A549 (cell line): ENCODE measurements at places on chromosomes 5 and 9.

- DNase-seq, result no peak
Measured at GRCh38 chr5:181058786-181059296, 18.8 kb downstream of the BTNL9 start.

- DNase-seq, result no peak
Measured at GRCh38 chr5:131513780-131514179, 121.2 kb downstream of the RAPGEF6 start.

DNA sequence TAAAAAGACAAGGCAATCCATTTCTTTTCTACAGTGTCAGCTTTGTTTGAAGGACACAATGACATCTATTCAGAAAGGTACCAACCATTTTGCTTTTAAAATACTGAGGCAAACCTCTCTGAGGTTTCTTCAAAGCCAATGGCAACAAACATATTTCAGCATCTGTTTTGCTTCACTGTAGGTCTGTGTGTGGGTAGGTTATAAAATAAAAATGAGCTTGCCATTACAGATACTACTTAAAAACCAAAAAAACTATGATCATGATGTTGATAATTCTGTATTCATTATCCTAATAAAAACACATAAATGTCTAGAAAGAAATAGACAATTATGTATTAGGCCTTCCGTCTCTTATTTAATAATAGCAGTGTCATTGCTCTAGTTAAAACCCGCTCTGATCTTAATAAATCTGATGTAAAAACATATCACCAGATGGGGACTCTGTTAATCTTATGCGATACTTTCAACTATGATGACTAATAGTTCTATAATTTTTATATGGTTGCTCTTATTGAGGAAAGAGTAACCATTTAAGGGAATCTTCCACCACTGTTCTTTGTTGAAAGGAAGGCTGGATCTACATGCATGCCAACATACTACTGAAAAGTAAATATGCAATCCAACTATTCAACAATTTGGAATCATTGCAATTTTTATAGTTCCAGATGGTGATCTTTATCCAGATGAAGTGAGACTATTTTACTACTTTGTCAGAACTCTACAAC, 647.2 kb downstream of the PDE4D start:
- peak; percentile 60 for DNase-seq

- DNase-seq, result no peak
Measured at GRCh38 chr5:89342106-89342876, 459.3 kb upstream of the MEF2C start.
